ENCODE measurements at places on chromosomes 7 and 10.

GRCh38 chr10:127925471-127926207 lies 18.7 kb downstream of the PTPRE start:
- H3K4me3 ChIP-seq: no peak overlapping the region
- no peaks in the 10 kb centered on the region for H3K36me3 ChIP-seq
- H3K27me3 ChIP-seq: peaks cover 5% of the 10 kb centered on the region
- no peak for DNase-seq
- H3K4me1 ChIP-seq: no peaks in the 10 kb centered on the region

DNA sequence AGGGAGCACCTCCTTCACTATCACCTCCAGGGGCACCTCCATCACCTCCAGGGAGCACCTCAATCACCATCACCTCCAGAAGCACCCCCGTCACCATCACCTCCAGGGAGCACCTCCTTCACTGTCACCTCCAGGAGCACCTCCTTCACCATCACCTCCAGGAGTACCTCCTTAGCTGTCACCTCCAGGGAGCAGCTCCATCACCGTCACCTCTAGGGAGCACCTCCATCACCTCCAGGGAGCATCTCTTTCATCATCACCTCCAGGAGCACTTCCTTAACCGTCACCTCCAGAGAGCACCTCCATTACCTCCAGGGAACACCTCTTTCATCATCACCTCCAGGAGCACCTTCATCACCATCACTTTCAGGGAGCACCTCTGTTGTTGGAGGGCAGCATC lies 103.0 kb downstream of the DNAJB6 start:
- no peaks in the 10 kb centered on the region for H3K4me1 ChIP-seq
- peaks cover 3% of the 10 kb centered on the region for H3K36me3 ChIP-seq
- H3K27me3 ChIP-seq: peaks cover 13% of the 10 kb centered on the region
- no peak overlapping the region for H3K4me3 ChIP-seq
- H3K27ac ChIP-seq: no peak overlapping the region

GRCh38 chr10:18767981-18768380 lies 108.8 kb downstream of the ARL5B start:
- H3K36me3 ChIP-seq: no peaks in the 10 kb centered on the region
- no peak overlapping the region for H3K4me3 ChIP-seq
- no peaks in the 10 kb centered on the region for H3K4me1 ChIP-seq

- no peak for DNase-seq
- no peaks in the 10 kb centered on the region for H3K36me3 ChIP-seq
- no peaks in the 10 kb centered on the region for H3K4me1 ChIP-seq
- H3K27ac ChIP-seq: no peak overlapping the region
- H3K4me3 ChIP-seq: no peak overlapping the region
- H3K27me3 ChIP-seq: no peaks in the 10 kb centered on the region
Measured at GRCh38 chr7:81138870-81139269, 220.0 kb upstream of the SEMA3C start.

DNA sequence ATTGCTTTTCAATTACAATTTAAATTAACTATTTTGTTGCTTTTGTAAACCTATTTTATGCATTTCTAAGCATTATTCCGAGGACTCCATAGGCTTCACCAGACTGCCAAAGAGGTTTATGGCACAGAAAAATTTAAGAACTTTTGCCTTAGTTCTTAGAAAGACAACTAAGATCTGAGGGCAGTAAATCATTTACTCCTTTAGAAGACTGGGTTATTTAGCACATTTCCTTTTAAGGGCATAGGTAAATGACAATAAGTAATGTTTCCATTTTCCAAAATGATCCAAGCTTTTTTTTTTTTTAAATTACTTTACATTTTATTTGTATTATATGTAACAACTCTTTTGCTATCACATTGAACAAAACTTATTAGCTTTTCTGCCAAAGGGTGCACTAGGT lies 15.0 kb upstream of the STEAP4 start:
- no peak for DNase-seq
- H3K36me3 ChIP-seq: no peaks in the 10 kb centered on the region

- H3K4me3 ChIP-seq: no peak overlapping the region
- no peak for DNase-seq
- H3K36me3 ChIP-seq: peaks cover 3% of the 10 kb centered on the region
- H3K27ac ChIP-seq: peak overlapping the region; percentile 22
- no peaks in the 10 kb centered on the region for H3K27me3 ChIP-seq
Measured at GRCh38 chr10:49270565-49270964, 28.4 kb upstream of the C10orf71 start.

GRCh38 chr7:9796241-9796640 lies 1177.4 kb upstream of the PHF14 start:
- H3K4me1 ChIP-seq: no peaks in the 10 kb centered on the region
- no peak overlapping the region for H3K27ac ChIP-seq
- H3K4me3 ChIP-seq: no peak overlapping the region
- DNase-seq: no peak
- no peaks in the 10 kb centered on the region for H3K36me3 ChIP-seq

GRCh38 chr10:104113376-104113956 lies 8.5 kb upstream of the SFR1 start:
- no peak overlapping the region for H3K4me3 ChIP-seq
- peaks cover 3% of the 10 kb centered on the region for H3K4me1 ChIP-seq
- H3K27me3 ChIP-seq: peaks cover 8% of the 10 kb centered on the region
- H3K36me3 ChIP-seq: no peaks in the 10 kb centered on the region

DNA sequence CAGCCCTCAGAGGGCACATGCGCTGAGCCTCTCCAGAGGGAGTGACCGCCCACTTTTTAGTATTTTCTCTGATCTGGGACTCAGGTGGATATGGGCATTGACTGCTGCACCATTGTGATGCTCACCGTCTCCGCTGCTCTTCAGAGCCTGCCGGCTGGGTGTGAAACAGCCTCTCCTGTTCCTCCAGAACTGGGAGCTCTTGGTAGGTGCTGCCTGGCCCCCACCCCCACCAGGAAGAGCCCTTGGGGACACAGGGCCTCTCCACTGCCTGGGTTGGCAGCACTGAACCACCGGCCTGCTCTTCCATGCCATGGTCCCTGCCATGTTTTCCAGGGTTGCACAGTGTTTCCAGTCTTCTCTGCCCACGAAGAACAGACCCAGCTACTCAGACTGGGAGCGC lies 36.3 kb downstream of the ARHGAP22 start:
- no peak for DNase-seq
- H3K36me3 ChIP-seq: no peaks in the 10 kb centered on the region
- H3K4me3 ChIP-seq: no peak overlapping the region
- H3K27me3 ChIP-seq: no peaks in the 10 kb centered on the region

GRCh38 chr7:21427182-21427870 lies 557 bp upstream of the SP4 start:
- H3K4me1 ChIP-seq: peaks cover 27% of the 10 kb centered on the region
- no peaks in the 10 kb centered on the region for H3K27me3 ChIP-seq
- peak overlapping the region; percentile 100 for H3K4me3 ChIP-seq
- H3K36me3 ChIP-seq: peaks cover 15% of the 10 kb centered on the region
- peak; percentile 100 for DNase-seq
- peak overlapping the region; percentile 97 for H3K27ac ChIP-seq

DNA sequence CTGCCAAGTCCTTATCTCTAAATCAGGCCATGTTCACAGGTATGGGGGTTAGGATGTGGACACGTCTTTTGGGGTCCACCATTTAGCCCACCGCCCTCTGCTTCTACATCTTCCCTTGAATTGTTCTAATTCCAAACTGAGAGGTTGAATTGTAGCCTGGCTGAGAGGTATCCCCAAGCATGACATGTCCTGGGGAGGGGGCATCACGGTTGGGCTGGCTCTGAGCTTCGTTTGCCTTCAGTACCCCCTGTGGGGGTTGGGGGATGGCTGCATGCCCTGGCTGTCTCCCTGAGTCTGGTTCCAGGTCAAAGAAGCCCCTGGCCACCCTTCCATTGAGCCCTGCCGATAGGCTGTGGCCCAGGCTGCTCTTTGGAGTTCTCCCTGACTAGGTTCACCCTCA lies 204.6 kb downstream of the GLRX3 start:
- no peaks in the 10 kb centered on the region for H3K36me3 ChIP-seq
- H3K27ac ChIP-seq: no peak overlapping the region
- H3K4me3 ChIP-seq: no peak overlapping the region
- H3K4me1 ChIP-seq: no peaks in the 10 kb centered on the region
- DNase-seq: no peak

DNA sequence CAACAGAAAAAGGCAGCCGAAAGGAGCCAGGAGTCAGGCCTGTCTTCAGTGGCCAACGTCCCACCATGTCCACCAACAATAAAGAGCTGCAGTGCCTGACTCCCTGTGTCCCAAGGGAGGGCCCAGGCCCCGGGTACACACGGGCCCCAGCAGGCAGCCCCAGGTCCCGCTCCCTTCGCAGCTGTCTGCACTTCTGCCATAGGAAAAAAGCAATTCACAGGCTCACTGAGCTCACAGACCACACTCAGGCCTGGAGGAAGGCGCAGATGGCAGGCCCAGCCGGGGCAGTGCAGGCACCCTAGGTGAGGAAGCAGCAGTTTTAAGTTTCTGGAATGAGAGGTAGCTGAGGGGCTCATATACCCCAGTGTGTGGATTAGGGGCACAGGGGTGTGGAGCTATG lies 100.5 kb downstream of the PRKAG2 start:
- no peak overlapping the region for H3K27ac ChIP-seq
- H3K4me1 ChIP-seq: peaks cover 9% of the 10 kb centered on the region
- H3K36me3 ChIP-seq: peaks cover 31% of the 10 kb centered on the region
- no peak overlapping the region for H3K4me3 ChIP-seq
- no peaks in the 10 kb centered on the region for H3K27me3 ChIP-seq
- no peak for DNase-seq

GRCh38 chr7:86932038-86932512 lies 127.4 kb downstream of the ELAPOR2 start:
- H3K27ac ChIP-seq: no peak overlapping the region
- H3K4me3 ChIP-seq: no peak overlapping the region
- peaks cover 6% of the 10 kb centered on the region for H3K4me1 ChIP-seq

GRCh38 chr7:35753761-35754603 lies 46.9 kb upstream of the SEPTIN7 start:
- DNase-seq: no peak
- H3K27ac ChIP-seq: no peak overlapping the region
- H3K36me3 ChIP-seq: peaks cover 9% of the 10 kb centered on the region
- no peaks in the 10 kb centered on the region for H3K27me3 ChIP-seq

- H3K27me3 ChIP-seq: no peaks in the 10 kb centered on the region
- peak overlapping the region; percentile 62 for H3K4me3 ChIP-seq
- peak overlapping the region; percentile 91 for H3K27ac ChIP-seq
- peaks cover 13% of the 10 kb centered on the region for H3K4me1 ChIP-seq
- DNase-seq: peak; percentile 27
- H3K36me3 ChIP-seq: peaks cover 20% of the 10 kb centered on the region
Measured at GRCh38 chr10:97648562-97649404, 8.3 kb downstream of the PI4K2A start.

GRCh38 chr10:90982406-90983008 lies 61.6 kb upstream of the ANKRD1 start:
- H3K36me3 ChIP-seq: no peaks in the 10 kb centered on the region
- no peak for DNase-seq
- H3K4me3 ChIP-seq: no peak overlapping the region
- no peak overlapping the region for H3K27ac ChIP-seq
- H3K27me3 ChIP-seq: no peaks in the 10 kb centered on the region
- H3K4me1 ChIP-seq: peaks cover 10% of the 10 kb centered on the region

- DNase-seq: no peak
- no peaks in the 10 kb centered on the region for H3K36me3 ChIP-seq
- H3K27me3 ChIP-seq: peaks cover 7% of the 10 kb centered on the region
- no peak overlapping the region for H3K27ac ChIP-seq
- H3K4me1 ChIP-seq: peaks cover 4% of the 10 kb centered on the region
Measured at GRCh38 chr10:103709341-103709920, 145.9 kb downstream of the SH3PXD2A start.

- H3K4me1 ChIP-seq: no peaks in the 10 kb centered on the region
- H3K4me3 ChIP-seq: no peak overlapping the region
- DNase-seq: no peak
- H3K27ac ChIP-seq: no peak overlapping the region
- H3K36me3 ChIP-seq: no peaks in the 10 kb centered on the region
Measured at GRCh38 chr7:42137941-42138340, 99.1 kb downstream of the GLI3 start.

DNA sequence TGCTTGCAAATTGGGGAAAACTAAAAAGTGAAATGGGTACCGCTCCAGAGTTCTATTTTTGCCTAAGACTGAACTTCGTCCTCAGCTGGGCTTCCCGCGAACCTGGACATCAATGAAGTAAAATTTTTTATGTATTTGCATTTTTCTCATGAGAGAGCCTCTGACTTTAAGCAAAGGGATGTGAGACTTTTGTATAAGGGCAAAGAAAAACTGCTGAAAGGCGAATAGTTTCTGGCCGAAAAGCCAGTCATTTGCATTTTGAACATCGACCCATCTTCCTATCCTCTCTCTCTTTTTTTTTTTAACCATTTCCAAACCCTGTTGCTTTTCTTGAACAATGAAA lies 573 bp downstream of the PMPCB start:
- DNase-seq: no peak
- peak overlapping the region; percentile 69 for H3K27ac ChIP-seq
- peaks cover 9% of the 10 kb centered on the region for H3K36me3 ChIP-seq
- H3K27me3 ChIP-seq: no peaks in the 10 kb centered on the region
- peaks cover 13% of the 10 kb centered on the region for H3K4me1 ChIP-seq

- no peaks in the 10 kb centered on the region for H3K36me3 ChIP-seq
- no peak overlapping the region for H3K4me3 ChIP-seq
- H3K4me1 ChIP-seq: peaks cover 2% of the 10 kb centered on the region
- no peak overlapping the region for H3K27ac ChIP-seq
- peaks cover 7% of the 10 kb centered on the region for H3K27me3 ChIP-seq
Measured at GRCh38 chr10:50231515-50232260, 19.6 kb downstream of the ASAH2 start.

DNA sequence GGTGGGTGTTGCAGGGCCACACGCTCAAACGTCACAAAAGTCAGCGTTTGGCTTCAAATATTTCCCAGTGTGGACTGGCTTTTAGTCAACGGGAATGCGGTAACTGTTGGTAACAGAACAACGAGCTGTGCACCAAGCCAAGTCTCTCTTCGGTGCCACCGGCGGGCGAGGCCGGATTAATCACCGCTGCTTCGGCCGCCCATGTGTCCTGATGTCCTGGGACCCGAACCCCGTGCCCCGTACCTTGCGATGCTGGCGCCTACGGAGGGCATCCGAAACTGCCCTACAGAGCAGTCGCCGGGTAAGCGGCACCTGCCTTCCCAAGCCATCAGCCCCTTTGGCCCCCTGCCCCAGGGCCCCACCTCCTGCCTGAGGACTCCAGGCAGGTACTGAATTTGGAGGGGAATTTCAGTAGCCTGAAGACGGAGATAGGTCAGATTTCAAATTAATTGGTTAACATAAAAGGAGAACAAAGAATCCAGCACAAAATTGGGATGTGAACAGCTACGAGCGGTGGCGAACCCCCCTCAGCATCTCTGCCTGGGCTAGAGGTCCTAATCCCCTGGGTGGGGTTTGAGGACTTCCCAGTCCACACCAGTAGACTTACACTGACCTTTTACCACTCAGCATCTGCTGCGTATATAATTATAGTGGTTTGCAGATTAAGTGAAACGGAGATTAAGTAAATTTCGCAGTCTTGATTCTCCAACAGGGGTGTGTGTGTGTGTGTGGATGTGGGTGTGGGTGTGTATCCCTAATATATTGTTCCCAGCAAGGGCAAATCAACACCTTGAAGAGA lies at the start of gene LRRC72:
TSS of gene LRRC72 (plus strand) at position 84 of the 799 bp plus-strand sequence. CDS start at position 212, 128 bp downstream.
- H3K4me3 ChIP-seq: no peak within 1 kb of the TSS
- no peaks in the 10 kb centered on the region for H3K4me1 ChIP-seq

Measured in memory B cell (primary cell).